NCI-H187 treated with DMSO at 0.1 percent for 48 hours (cell line): ENCODE measurements at places on chromosomes 6 and 20.

GRCh38 chr20:50070361-50070760, 42.6 kb downstream of the UBE2V1 start:
- no peak for DNase-seq

DNA sequence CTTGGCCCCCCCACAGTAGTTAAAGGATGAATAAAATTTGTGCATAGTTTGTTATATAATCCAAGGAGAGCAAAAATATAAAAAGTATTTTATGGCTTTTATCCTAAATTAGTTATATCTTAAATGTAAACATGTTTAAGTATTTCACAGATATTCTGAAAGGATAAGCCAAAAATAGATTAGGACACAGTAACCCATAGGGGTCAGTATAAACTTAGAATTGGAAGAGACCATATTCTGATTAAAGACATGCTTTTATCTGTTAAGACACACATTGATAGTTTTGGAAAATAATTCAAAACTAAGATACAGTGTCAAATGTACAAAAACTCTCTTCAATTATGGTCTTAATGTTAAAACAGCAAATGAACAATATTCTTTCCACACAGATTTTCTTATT, 4.5 kb upstream of the SERINC1 start:
- no peak for DNase-seq

DNA sequence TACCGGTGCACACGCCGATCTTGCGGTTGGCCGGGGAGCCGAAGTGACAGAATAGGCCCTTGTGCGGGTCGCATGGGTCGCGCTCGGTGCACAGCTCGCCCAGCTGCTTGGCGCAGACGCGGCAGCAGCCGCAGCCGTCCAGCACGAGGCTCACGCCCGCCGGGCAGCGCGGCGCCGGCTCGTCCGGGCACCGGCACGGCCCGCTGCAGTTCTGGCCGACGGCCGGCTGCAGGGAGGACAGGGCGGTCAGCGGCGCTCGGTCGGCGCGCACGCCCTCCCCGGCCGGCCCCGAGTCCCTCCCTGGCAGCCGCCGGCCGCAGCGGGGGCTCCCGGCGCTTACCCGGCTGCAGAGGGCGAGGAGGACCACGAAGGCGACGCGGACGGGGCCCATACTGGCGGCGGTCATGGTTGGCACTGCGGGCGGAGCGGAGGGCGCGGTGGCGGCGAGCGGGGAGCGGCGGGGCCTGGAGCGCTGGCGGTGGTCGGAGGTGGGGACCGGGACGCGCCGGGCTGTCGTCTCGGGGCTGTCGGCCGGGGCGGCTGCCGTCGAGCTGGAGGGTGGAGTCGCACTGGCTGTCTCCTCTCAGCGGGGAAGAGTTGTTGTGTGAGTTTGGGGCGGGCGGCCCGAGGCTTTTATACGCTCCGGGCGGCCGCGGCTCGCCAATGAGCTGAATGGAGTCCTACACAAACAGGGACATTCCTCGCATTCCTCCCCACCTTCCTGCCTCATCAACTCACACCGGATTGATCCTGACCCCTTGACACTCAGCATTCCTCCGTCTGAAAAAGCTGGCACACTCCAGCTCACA, at the start of gene CCN2:
CCN2 (minus strand) TSS at position 606 of the 809 bp plus-strand sequence; CDS start at position 406, 200 bp downstream.
- no peak for DNase-seq

DNA sequence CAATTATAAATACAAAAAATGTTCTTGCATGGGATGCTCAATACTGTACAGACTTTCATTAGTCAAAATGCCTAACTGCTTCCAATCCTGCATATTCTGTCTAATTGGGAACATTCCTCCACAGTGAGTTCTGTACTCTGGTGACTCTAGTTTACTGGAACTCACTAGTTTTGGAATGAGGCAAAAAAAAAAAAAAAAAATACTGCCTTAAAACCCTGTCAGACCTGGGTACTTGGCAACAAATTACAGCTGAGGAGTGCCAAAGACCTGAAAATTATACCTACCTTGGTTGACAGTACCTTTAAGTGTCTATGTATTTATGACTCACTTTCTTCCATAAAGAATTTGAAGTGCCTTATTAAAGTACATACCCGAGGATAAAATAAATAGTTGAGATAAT, 276.7 kb downstream of the FARS2 start:
- no peak for DNase-seq

DNA sequence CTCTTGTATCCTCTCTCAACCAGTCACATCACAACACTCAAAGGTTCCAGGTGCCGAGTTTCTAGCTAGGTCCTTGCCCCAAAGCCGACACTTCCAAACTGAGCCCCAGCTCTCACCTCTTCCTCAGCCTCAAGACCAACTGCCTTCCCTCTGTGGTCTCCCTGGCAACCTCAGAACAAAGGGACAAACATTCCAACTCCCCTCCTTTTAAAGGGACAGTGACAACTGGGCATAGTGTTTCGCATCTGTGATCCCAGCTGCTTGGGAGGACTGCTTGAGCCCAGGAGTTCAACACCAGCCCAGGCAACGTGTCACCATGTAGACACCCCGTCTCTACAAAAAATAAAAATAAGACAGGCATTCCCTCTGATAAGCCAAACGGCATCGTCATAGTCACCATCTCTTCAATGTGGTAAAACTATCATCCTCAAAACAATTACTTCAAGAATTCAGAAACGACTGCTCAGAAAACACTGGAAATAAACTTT, 11.3 kb downstream of the DIDO1 start:
- DNase-seq = peak; percentile 13

- DNase-seq = no peak
Measured at GRCh38 chr6:135779213-135779612, 72.3 kb upstream of the PDE7B start.

DNA sequence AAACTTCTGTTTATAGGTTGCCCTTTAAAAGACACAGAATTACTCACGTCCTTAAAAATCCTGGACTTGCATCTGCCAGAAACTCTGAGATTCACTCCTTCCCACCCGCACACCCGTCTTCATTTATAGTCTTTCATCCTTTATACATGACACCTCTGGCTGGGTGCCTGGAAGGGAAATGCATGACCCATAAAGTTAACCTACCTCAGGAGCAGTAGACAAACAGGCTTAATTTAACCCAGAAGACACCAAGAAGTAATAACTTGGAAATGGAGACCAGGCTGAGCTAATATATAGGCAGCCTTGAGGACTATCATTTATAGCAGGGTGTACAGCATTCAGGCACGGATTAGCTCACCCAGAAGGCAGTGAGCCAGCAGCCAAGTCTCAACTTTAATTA, 429.0 kb upstream of the NRSN1 start:
- no peak for DNase-seq

GRCh38 chr6:75608956-75609533, 7.4 kb downstream of the SENP6 start:
- no peak for DNase-seq

GRCh38 chr20:23627501-23627900, 10.3 kb downstream of the CST3 start:
- no peak for DNase-seq

DNA sequence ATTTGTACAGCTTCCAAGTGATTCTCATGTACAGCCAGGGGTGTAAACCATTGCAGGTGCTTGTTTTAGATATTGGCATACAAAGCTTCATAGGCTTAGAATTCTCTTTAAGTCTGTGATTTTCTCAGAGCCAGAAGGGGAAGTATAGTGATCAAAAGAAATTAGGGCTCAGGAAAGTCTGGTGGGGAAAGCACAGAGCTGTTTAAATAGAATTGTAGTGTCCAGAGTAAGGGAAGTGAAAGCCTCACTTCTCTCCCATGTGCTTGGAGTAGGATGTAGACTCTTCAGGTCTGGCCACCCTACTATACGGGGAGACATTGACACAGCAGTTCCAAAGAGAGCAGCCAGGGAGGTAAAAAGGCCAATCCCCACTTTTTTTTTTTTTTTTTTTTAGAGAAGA, 10.4 kb downstream of the GCNT2 start:
- no peak for DNase-seq

DNA sequence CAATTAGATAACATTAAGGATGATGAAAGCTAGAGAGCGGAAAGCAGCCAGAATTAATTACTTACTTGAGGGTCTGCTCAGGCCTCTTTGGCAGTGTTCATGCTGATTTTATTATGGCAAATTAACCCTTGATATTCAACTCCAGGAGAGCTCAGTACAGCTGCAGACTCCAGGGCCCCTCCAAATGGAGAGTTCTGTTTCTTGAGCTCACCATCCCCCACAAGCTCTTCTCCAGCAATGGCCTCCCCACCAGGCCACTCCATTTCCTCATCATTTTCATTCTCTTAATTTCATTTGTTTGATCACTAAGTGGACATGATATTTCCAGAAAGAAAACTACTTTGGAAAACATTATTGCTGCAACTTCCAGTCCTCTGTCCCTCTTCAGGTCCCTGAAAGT, 513.3 kb upstream of the NOX3 start:
- no peak for DNase-seq

DNA sequence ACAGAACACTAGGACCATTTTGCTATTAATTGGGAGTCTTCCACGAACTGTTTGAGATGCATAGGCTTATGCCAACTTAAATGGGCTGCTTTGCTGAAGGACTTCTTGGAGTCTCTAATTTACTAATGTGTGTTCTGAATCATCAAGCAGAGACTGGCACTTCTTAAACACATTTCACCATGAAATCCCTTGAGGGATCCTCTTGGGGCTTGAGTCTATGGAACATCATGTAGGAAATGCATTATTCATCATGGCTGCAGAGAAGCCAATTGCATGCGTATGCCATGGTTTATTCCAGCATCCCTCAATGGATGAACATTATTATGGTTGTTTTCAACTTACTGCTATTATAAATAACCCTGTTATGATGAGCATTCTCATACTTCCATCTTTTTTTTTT, 73.4 kb downstream of the FGD2 start:
- DNase-seq = no peak

GRCh38 chr6:42135722-42136121, 6.7 kb downstream of the C6orf132 start:
- no peak for DNase-seq

DNA sequence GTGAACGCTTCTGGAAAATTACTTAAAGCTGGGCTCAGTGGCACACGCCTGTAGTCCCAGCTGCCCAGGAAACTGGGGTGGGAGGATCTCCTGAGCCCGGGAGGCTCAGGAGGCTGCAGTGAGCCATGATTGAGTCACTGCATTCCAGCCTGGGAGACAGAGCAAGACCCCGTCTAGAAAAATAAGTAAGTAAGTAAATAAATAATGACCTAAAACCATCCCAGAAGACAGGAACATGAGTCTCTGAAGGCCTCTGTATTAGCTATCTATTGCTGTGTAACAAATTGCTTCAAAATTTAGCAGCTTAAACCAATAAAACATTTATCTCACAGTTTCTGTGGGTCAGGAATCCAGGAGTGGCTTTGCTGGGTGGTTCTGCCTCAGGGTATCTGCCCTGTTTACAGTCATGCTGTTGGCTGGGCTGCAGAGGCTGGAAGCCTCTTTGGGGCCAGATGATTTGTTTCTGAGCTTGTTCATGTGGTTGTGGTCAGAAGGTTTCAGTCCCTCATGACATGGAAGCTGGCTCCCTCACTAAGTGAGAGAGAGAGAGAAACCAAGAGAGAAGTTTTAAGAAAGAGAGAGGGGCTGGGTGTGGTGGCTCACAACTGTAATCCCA, 48.4 kb upstream of the NCOA3 start:
- no peak for DNase-seq

DNA sequence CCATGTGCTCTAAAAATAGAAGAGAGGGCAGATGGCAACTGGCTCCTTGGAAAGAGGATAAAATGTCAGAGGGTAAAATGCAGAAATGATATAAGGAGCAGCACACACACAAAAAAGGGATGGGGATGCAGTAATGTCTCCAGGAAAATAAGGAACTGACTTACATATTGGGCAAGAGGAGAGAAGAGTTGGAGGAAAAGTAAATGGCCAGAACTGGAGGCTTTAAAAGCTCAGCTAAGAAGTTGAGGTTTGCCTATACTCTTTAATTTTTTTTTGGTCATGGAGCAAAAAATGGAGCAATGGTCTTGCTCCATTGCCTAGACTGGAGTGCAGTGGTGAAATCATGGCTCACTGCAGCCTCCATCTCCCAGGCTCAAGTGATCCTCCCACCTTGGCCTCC, 93.7 kb downstream of the SULF2 start:
- DNase-seq = no peak

DNA sequence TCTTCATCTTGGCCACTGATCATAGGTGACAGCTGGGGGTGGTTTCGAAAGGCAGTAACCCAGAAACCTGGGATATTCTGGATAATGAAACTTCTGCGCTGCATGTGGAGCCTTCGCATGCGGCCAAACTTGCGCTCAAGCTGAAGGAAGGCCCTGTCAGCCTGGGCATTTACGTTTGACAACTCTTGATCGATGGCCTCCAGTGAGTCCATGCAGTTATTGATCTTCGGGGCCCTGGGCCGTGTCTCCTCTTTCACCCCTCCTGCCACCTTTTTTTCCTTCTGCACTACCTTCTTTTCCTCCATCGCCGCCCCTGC, 729 bp downstream of the TSPYL4 start:
- DNase-seq = no peak

DNA sequence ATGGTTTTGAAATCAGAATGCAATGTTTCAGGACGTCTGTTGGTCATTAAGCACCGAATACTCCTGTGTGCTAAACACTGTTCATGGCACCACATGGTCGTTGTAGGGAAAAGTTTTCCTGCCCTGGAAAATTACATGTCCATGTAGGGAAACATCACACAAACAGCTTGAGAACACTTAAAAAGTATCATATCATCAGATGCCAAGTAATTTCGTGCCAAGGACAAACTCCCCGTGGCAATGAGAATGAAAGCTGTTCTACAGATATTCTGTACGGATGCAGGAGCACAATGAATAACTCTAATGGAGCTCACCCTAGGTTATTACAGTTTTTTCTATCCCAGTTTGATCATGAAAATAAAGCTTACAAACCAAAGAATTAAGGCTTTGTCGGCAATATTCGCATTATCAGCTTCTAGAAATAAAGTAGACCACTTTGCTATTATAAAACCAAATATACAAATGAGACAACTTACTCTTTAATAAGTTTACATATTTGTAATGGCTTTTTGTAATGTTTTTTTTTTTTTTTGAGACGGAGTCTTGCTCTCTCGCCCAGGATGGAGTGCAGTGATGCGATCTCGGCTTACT, 4.6 kb upstream of the DST start:
- DNase-seq = no peak

GRCh38 chr6:155530219-155530834, 74.7 kb upstream of the NOX3 start:
- DNase-seq = no peak
